ENCODE measurements at places on chromosomes 4 and X. TPM values are rescaled to one million over a fixed set of nuclear protein-coding genes. Genes with fewer than 3 reads are reported as not detected.

- no peak for DNase-seq
These were observed 153.0 kb downstream of the SMIM20 start for GRCh38 chr4:26067035-26067434.

GRCh38 chrX:94662689-94663088, 988.7 kb downstream of the FAM133A start:
- no peak for DNase-seq

GRCh38 chr4:175805846-175806245, 6.2 kb downstream of the GPM6A start:
- DNase-seq = no peak

PAGE5 gene
- not detected for total RNA-seq

MAGEA10 gene
- not detected for total RNA-seq

- no peak for DNase-seq
These were observed 62.2 kb downstream of the SH3RF1 start for GRCh38 chr4:169208516-169208915.

Measured in WTC11 (cell line).